Fibroblast of the conjunctiva (primary cell): ENCODE measurements at places on chromosomes 2 and 18.

DNA sequence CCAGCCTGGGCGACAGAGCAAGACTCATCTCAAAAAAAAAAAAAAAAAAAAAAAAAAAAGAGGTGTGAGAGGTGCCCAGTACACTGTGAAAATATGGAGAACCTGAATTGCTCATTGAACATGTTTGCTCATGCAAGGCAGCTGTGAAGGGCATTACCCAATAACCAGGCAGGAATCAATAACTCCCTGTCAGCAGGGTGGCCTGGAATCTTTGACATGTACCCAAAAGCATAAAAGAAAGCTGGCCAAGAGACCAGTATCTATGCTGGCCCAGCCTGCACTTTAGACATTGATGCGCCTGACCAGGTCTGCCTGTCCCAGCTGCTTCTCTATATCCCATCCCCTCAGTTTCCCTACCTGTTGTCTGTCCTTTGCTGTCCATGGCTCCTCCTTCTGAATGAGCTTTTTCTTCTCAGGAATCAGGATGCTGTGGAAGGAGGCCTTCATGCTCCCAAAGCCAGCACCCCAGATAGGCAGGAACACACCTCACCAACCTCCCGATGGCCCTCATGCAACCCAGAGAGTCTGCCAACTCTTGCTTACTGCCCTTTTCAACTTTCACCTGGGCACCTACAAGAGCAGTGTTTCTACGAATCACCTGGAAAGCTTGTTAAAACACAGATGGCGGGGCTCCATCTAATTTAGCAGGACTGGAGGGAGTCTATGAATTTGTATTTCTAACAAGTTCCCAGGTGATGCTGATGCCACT is 83.4 kb upstream of the PPP1CB start:
- no peak for DNase-seq

DNA sequence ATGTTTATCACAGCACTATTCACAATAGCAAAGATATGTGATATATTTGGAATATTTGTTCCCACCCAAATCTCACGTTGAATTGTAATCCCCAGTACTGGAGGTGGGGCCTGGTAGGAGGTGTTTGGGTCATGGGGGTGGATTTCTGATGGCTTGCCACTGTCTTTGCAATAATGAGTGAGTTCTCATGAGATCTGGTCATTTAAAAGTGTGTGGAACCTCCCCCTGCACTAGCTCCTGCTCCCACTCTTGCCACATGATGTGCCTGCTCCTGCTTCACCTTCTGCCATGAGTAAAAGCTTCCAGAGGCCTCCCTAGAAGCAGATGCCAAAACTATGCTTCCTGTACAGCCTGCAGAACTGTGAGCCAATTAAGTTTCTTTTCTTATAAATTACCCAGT is 72.2 kb upstream of the DYNC1I2 start:
- DNase-seq, result no peak

GRCh38 chr2:20164061-20164733 is 60.7 kb downstream of the SDC1 start:
- DNase-seq, result no peak

GRCh38 chr18:25701821-25702220 is 349.9 kb upstream of the ZNF521 start:
- DNase-seq, result no peak

- DNase-seq, result no peak
Observed at GRCh38 chr18:76460482-76460881, 34.6 kb downstream of the ZNF516 start.

DNA sequence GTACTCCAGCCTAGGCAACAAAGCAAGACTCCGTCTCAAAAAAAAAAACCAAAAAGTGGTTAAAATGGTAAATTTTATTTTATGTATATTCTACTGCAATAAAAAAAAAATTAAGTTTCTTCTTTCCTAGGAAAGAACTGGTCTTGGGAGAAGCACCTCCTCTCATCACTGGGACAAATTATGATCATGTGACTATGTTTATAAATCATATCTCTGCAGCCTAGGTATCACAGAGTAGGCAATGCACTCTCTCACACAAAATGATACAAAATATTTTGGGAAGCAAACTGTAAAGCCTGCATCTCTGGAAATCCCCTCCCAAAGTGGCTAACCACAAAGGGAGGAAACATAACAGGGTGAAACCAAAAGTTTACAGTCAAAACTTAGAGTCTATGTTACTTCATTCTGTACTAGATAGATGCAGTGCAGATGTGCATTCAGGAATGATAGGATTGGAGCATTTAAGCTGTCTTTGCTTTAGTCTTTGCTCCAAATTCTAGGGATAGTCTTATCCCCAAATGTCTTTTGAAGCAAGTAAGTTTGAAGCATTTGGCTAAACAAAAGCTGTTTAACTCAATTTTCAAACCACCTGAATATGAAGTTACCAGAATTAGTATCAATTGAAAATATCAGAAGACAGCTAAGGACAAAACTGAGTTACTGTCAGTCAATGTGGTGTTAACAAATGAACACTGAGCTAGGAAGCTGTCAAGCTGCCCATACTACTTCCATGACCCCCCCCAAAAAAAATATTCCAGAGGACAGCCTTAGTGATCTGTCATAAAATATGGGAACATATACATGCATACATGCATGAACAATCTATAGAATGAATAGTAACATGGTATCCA is 21.1 kb upstream of the MALT1 start:
- no peak for DNase-seq

DNA sequence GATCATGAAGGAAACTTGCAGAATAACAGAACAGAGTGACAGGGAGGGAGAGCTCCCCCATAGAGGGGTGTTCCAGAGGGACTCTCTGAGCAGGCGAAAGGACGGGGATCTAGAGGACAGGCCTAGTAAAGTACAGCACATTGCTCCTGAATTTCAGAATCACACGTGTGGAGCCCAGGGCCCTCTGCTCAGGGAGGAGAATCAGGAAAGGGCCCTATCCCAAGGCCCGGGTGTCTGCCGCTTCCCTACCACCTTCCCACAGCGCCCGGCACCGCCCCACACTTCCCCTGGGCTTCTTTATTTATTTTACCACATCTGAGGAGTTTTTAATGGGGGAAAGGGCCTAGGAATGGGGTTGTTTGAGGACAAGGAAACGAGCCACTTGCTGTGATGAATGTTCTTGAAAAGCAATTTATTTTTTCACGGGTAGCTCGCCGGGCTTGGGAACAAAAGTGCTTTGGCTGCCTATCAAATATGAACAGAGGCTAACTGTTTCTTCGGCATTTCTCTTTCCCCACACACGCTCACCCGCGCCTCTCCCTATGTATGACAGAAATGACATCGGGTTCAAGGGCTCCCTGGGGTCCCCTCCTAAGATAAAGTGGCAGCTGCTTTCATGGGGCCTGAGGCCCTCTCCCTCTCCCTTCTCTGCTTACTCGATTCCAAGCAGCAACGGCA is 79.3 kb upstream of the GLI2 start:
- no peak for DNase-seq

DNA sequence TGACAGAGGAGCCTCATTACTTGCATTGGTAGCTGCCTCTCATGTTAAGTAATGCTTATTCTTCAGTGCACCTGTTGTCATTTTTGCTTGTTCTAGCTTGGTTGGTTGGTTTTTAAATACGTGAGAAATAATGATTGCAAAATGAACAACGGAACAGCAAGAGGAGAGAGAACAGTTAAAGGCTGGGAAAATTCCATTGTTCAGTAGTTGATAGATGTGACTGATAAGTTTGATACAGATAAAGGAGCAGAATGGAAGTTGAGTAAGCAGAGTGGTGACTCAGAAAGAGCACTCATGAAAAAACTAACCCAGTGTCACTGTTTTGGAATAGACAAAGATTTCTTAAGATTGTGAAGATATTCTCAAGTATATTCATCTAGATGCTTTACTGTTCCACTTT is 50.5 kb downstream of the MTA3 start:
- DNase-seq, result no peak

- no peak for DNase-seq
Observed at GRCh38 chr2:178529194-178529593, 48.9 kb downstream of the PLEKHA3 start.
